Vein endothelial cell (primary cell): ENCODE measurements at places on chromosomes 1 and 21. TPM values are rescaled to one million over a fixed set of nuclear protein-coding genes. Genes with fewer than 3 reads are reported as not detected.

KCNJ9 gene
- not detected in 2 replicates for total RNA-seq

RCSD1 gene
- total RNA-seq = 0.65 and 0.96 TPM in 2 replicates

DNAJC28 gene
- total RNA-seq = 2.0 and 2.4 TPM in 2 replicates

WNT4 gene
- total RNA-seq = 0.33 and 1.4 TPM in 2 replicates

CACNA1E gene
- under 0.01 TPM in 1 of 2 replicates, not detected in the other for total RNA-seq

PEAR1 gene
- 46.9 and 49.6 TPM in 2 replicates for total RNA-seq

FAM110D gene
- 3.4 and 5.6 TPM in 2 replicates for total RNA-seq

HIPK1 gene
- 36.3 and 39.0 TPM in 2 replicates for total RNA-seq

SRGAP2C gene
- total RNA-seq = 23.2 and 32.8 TPM in 2 replicates

ARV1 gene
- total RNA-seq = 11.7 and 14.4 TPM in 2 replicates

ABCA4 gene
- total RNA-seq = 5.2 and 22.9 TPM in 2 replicates
